HS-5 (cell line): ENCODE measurements at places on chromosomes 3 and 15.

GRCh38 chr3:159616234-159616825 is 372.3 kb upstream of the IL12A start:
- no peak for DNase-seq

DNA sequence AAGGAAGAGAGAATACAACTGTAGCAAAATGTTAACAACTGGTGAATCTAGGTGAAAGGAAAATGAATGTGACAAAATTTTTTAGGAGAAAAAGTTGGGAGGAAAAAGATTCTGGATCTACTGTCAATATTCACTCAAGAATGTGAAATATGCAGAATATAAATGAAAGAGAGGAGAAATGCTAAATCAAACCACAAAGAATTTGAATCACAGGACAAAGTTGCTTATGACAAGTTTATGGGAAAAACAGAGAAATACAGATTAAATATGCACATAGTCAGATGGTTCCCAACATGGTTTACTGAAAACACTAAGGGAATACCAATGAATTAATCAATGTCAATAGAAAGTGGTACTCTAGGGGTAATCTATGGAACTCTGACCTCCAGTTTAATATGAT is 27.6 kb downstream of the C3orf33 start:
- no peak for DNase-seq

- no peak for DNase-seq
Observed at GRCh38 chr3:99915906-99916432, 98.3 kb downstream of the CMSS1 start.

DNA sequence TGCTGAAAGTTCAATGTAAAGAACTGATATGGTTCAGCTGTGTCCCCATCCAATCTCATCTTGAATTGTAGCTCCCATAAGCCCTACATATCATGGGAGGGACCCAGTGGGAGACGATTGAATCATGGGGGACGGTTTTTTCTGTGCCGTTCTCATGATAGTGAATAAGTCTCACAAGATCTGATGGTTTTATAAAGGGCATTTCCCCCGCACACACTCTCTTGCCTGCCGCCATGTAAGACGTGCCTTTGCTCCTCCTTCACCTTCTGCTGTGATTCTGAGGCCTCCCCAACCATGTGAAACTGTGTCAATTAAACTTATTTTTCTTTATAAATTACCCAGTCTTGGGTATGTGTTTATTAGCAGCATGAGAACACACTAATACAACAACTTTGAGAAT is 86.5 kb upstream of the TNFSF10 start:
- DNase-seq: no peak

GRCh38 chr15:76363251-76363650 is 26.7 kb downstream of the ISL2 start:
- DNase-seq: no peak

DNA sequence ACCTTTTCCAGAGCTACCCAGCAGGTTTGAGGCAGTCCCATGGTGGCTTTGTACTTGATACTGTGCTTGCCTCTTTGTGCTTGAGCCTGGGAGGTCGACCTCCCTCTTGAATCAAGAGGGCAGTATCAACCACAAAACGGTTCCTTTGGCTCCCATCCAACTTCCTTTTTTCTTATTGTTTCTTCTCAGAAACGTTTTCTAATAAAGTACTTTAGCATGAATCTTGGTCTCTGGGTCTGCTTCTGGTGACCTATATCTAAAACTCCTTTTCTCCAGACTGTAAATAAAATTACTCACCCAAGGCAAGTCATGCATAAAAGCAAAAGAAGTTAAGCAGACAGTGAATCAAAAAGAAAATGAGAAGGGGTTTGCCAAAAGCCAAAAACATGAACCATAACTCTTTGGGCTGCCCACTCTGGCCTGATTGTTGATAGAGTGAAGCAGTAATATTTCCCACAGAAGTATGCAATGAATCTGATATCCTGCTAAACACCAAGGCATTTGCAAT is 112.2 kb upstream of the SLC4A7 start:
- DNase-seq: no peak

DNA sequence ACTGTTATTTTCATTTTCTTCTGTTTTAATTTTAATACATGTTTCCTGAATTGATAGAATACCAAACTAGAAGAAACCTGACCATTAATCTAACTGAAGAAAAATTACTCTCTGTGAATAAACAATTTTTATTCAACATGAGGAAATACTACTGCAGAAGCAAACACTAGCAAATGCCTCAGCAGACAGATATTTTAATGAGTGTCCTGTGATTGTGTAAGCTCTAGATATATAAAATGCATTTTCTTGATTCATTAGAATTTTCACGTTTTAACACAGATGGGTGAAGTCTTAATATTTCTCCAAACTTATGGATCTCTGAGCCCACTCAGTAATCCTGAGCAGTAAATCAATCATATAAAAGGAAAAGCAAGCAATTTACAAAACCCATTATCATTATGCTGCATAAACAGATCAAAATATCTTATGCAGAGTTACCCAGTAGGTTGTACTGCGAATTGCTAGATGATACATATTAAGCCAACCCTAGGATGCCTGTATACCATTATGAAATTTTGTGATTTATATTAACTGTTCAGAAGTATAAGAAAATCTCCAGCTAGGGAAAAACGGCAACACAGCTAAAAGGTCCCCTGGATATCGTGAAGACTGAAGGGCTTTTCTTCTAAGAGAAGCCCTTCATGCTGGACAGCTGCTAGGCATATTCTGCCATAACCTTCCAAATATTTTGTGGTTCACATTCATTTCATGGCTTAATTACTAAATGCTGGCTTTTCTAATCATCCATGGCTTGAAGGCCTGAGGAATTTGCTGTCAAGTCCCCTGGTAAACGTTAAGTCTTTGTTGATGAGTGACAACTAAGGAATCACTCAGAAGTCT is 157.7 kb upstream of the TGFBR2 start:
- no peak for DNase-seq

DNA sequence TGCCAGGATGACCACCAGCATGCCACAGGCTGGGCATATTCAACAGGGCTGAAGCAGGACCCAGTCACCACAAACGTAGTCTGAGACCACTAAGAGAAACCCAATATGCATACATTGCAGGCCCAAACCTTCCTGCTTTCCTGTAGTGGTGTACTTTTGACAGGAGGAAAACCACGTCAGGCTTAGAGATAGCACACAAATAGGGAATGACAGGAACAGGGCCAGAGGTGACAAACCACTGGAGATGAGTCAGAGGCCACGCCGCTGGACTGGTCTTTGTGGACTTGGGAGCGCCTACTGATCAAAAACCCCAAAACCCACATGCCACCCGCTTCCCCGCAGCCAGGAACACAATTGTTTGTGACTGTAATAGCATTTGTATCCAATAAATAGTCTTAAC is 3.6 kb upstream of the EFCAB12 start:
- no peak for DNase-seq

GRCh38 chr3:175149675-175150074 is 290.5 kb downstream of the NAALADL2 start:
- no peak for DNase-seq

- no peak for DNase-seq
Observed at GRCh38 chr3:128167973-128168674, 14.8 kb downstream of the EEFSEC start.

- no peak for DNase-seq
Observed at GRCh38 chr3:195443391-195443989, 670 bp upstream of the ACAP2 start.

DNA sequence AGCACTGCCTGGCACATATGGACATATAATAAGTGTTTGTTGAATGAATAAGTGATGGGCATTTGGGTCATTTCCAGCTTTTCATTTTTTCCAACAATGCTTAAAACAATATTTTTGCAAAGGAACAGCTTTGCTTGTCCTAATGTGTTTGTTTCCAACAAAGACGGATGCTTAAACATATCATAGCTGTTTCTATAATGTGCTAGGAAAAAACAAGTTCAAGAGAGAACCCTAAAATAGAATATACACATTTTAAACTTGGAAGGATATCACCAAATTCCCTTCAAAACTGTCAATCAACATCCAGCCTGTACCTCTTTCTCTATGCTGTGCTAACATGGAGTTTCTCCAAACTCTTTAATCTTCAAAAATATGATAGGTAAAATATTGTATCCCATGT is 224.5 kb upstream of the WNT5A start:
- no peak for DNase-seq

DNA sequence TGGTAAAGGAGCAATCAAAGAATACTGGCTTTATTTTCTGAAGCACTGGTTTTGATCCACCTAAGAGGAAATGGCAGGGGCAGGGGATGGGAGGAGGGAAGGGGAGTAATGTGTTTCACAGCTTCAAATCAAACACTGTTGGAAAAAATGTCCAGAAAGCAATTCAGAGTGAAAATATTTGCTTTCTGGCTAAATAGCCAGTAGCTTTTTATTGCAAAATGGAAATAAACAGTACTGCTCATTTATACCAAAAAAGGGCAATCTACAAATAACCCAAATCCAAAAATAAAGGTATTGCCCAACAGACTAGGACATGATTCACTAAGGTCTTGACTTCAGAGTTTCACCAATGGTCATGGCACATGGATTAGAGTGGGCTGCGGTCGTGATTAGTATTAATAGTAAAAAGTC is 279.3 kb upstream of the THBS1 start:
- DNase-seq: no peak

DNA sequence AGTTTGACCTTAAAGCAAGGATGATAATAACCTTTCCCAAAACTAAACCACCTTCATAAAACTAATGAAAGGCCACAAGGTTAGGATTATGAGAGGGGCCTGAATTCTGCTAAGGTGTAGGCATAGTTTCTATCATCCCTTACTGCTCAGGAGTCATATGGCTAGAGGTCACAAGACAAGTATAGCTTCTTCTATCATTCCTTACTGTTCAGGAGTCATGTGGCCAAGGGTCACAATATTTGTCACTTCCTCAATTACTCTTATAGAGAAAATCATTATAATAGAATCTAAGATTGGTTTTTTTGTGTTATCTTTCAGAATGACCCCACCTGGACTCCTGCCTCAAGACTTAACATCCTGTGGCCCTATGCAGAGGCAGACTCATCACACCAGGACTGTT is 36.6 kb downstream of the HERC1 start:
- no peak for DNase-seq

- DNase-seq: no peak
Observed at GRCh38 chr3:44076221-44076829, 165.4 kb upstream of the TOPAZ1 start.

DNA sequence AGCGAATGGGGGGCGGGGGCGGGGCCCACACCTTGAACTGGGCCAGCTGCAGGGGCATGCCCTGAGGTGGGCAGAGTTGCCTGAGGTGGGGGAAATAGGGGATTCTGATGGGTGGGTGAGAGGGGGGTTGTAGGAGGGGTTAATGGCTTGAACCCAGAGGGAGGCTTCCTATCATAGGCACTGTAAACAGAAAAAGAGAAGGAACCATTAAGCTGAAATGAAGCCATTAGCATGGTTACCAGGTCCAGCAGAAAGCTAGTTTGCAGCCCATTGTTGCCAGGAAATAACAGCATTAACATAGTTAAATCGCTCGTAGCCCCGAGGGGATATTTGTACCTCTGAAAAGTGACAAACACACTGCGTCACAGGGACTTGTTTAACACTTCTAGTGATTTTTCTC is 29.0 kb downstream of the ETV5 start:
- no peak for DNase-seq

DNA sequence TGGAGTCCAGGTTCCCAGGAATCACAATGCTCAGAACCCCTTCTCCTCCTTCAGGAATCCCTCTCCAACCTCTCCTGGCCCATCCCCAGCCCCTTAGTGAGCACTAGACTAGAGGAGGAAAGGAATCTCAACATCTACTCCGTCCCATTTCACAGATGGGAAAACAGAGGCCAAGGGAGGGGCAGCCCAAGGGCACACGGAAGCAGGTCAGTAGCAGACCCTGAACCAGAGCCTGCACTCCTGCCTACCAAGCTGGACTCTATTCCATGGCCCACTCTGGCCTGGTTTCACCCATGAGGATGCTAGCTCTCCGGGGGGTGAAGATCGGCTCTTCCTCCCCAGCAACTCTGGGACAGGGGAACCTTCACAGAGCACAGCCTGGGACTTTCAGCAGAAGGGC is 14.3 kb downstream of the SEMA7A start:
- DNase-seq: no peak

- DNase-seq: no peak
Observed at GRCh38 chr3:178707311-178708031, 171.2 kb downstream of the KCNMB2 start.

GRCh38 chr3:88954853-88955252 is 152.6 kb upstream of the EPHA3 start:
- no peak for DNase-seq

GRCh38 chr3:56974247-56974930 is 86.1 kb upstream of the SPATA12 start:
- DNase-seq: no peak

DNA sequence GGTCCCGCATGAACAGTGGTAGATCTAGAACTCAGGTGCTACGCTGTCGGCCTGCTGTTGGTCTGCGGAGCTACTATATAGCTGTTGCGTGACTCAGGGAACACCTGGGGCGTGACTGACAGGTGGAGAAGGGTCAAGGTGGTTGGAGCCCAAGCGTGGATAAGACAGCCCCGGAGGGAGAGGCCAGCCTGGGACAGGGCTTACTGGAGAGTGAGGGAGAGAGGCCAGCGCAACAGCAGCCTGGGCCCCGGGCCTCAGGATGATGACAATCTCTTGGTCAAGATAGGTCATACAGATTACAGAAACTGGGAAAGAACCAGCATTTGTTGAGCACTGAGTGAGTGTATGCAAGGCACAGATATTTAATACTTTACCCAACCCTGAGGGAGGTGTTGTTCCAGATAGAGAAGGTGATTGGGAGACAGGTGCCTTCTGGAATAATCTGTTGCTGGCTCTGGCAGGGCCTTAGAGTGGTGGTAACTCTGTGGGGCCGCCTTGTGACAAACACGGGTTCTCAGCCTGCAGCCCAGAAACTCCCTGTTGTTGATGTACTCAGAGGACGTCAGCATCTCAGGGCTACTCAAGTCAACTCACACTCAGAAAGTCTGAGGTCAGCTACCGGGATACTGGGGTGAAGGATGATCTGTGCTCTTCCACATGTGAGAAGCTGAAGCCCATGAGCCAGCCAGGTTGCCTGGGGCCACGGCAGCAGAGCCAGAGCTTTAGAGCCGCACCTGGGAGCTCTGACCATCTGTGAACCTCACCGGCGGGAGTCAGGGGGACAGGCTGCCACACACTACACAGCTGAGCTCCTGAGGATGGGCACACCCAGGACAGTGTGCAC is 265.4 kb upstream of the HES1 start:
- no peak for DNase-seq

- DNase-seq: no peak
Observed at GRCh38 chr3:129001101-129001805, at the start of gene EFCC1. EFCC1 (plus strand) TSS chr3:129001304; CDS start chr3:129001629, 325 bp downstream.

- DNase-seq: no peak
Observed at GRCh38 chr3:149751551-149751950, 738 bp downstream of the COMMD2 start.

GRCh38 chr15:60444289-60444912 is 34.5 kb downstream of the ICE2 start:
- DNase-seq: peak; percentile 24

- DNase-seq: no peak
Observed at GRCh38 chr3:192545333-192545732, 182.0 kb downstream of the FGF12 start.
